Upper lobe of left lung (tissue), 6 donors: ENCODE measurements at places on chromosomes 4 and X.
A peak's percentile ranks its signal among the peaks of the same experiment; 100 is the strongest.

- no peak for DNase-seq
Observed at GRCh38 chrX:2632533-2633504, 58.3 kb upstream of the CD99 start.

- DNase-seq = no peak
Observed at GRCh38 chr4:173443121-173443520, 44.2 kb upstream of the SCRG1 start.

- no peak for DNase-seq
Observed at GRCh38 chrX:151796576-151796975, 62.0 kb downstream of the CNGA2 start.

DNA sequence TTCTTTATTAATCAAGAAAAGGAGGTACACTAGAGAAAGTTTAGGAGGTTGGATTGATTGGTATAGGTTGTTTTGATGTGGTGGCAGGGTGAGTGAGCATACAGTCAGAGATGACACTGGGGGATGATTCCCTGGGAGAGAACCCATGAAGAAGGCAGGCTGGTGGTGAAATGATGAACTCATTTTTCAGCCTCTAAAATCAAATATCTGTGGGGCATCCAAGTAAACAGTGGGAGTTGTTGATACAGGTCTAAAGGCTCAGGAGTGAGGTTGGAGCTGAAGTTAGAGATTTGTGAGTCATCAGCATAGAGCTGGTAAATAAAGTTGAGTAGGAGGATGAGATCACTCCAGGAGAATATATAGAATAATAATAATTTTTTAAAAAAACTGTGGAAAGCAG is 10.0 kb upstream of the AP1S2 start:
- DNase-seq = no peak

DNA sequence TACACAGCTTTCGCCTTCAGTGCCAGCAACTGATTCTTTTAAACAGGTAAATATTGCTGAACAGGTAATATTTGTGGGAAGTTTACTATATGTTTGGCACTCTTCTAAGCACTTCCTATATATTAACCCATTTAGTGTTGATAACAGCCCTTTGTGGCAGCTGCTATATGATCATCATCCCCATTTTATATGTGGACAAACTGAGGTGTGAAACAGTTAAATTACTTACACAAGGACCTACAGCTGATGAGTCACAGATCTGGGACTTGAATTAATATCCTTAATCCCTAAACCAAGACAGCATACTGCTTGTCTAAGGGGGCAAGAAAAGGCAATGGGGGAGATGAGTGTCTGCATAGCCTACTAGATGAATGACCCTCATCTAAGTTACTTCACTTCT is 2.9 kb downstream of the SMIM20 start:
- DNase-seq = no peak

DNA sequence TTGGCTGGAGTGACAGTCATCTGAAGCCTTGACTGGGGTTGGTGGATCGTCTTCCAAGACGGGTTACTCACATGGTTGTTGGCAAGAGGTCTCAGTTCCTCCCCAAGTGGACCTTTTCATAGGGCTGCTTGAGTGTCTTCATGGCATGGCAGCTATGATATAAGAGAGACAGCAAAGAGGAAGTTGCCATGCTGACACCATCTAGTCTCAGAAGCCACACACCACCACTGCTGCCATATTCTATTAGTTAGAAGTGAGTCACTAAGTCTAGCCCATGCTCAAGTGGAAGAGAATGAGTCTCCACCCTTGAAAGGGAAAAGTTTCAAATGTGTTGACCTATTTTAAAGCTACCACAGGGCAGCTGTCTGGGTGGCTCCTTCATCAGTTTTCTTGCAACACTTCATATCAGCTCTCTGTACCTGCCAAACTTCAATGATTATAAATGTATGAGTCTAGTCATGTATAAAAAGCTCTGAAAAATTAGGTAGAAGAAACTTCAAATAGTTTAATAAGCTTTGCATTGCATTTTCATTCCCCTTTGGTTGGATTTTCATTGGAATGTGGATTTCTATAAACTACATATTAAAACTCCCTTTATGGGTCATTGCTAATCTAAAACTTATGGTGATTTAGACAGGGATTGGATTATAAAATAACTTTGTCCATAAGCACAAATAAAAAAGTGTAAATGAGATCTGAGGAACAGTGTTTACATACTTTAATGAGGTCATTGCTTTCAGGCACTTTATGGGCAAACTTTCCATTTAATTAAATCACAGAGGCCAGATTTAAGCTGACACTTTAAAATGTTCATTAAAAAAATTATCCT is 68.0 kb upstream of the ATXN3L start:
- no peak for DNase-seq

- DNase-seq = no peak
Observed at GRCh38 chr4:137597752-137598430, 65.6 kb upstream of the PCDH18 start.

DNA sequence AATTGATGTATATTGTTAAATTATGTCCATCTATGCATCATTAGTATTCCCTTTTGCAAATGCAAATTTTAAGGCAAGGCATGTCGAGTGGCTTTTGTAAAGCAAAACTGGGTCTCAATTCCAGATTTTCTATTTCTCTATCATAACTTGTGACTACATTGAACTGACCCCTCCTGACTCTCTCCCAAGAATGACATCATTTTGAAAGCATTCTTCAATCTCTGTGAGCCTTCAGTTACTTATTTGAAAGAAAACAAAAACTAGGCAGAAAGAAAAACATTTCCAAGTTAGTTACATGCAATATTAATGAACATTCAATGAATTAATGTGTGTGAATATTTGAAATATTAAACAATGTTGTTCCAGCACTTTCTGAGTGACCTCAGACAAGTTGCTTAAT is 314.3 kb upstream of the CLNK start:
- no peak for DNase-seq

DNA sequence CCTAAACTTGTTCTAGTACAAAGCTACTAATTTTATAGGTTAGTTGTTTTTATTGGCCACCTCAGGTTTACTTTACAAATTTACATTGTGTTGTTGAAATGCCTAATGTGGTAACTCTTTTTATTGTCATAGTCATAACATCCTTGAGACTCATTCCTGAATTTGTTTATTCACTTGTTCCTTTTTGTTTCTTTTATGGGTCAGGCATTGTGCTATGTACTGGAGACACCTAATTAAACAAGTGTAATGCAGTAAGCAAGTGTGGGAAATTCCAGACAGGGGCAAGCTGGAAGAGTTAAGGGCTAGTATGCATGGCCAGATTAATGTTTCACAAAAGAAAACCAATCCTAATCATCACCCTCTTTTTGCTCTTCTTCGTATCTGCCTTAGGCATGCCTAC is 30.5 kb upstream of the TTC29 start:
- DNase-seq = no peak

DNA sequence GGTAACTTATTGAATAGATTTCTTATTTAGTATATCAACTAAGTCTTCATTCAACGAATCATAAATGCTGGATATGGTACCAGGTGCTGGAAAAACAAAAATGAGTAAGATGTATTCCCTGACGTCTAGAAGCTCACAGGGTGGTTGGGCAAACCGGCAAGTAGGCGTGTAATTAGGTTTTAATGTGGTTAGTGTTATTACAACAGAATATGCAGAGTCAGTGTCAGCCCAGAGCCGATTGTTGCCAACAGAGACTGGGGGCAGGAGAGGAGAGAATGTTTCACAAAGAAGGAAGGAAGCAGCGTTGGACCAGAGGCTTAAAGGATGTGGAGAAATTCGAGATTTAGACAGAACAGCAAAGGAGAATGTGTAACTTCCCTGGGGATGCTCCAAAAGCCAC is 111.7 kb downstream of the TENM3 start:
- no peak for DNase-seq

DNA sequence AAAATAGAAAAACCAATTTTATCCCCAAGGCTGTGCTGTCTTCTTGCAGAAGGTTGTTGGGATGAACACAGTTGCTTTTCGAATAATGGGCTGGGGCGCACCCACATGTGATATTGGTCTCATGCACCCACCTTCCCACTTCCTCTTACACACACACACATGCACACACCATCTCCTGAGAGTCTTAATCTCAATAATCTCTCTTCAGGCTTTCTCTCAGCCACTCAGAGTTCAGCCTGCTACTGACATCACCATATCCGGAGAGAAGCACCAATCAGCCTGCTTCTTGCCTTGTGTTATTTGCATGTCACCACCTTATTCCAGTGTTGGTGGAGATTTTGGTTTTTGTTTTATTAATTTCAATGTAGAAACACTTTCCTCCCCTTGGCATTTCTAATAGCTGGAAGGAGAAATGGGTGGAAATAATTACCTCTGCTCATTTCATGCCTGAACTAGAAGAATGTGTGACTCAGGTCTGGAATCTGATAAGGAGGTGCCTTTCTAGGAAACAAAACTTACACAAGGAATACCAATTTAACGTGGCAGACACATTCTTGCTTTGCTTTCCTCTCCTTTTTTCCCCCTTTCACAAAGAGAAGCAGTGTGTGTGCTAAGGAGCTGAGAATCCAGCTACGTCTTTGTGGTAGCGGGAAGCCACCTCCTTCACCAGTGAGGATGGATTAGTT is 400.2 kb downstream of the MID1IP1 start:
- DNase-seq = no peak

DNA sequence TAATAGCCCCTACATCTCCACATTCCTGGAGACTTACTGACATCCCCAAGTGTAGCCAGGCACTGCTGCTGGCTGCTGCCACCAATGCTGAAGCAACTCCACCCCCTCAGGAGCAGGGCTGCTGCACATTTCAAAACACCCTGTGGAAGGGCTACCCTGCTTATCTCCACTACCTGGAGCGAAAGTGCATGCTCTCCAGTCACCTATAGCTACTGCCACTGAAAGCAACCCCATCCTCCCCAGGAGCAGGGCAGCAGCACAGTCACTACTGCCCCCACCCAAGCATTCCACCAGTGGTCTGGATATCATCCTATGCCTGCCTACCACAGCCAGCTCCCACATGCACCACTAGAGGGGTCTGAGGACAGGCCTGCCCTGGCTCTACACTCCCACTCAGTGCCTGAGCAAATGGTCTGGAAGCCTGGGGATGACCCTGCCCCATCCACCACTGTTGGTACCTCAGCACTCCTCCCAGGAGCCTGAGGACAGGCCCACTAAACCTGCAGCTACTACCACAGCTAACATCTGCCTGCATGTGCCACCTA is 55.3 kb downstream of the MANBA start:
- no peak for DNase-seq

- no peak for DNase-seq
Observed at GRCh38 chrX:39982948-39983347, 114.8 kb downstream of the BCOR start.

DNA sequence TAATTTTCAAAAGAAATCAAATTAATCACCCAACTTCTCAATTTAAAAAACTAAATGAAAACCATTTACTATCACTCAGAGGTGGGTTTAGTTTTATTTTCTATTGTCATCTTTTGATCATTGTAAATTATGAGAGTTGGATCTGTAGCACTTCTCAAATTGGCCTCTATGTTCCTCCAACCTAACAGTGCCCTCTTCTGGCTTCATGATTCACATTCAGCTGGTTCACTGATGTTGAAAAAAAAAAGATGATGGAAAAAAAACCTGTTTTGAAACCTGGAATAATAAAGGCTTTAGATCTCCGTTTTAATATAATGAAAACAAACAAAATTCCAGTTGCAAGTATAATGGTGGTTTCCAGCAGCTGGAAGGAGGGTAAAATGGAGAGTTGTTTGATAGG is 2.4 kb upstream of the NBDY start:
- DNase-seq = no peak

DNA sequence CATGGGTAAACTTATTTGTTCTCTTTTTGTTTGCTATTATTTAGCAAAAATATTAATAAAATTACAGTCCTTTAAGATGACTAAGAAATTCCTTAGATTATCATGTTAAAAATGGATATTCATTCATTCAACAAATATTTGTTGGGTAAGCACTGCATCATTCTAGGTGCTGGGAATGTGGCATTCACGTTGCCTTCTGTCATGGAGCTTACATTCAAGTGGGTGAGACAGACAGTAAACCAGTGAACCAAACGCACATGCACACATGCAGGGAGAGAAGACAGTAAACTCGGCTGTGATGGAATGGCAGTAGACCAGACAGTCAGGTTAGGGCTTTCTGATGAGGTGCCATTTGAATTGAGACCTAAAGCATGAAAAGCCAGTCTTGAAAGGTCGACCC is 91.8 kb downstream of the STOX2 start:
- DNase-seq = no peak

DNA sequence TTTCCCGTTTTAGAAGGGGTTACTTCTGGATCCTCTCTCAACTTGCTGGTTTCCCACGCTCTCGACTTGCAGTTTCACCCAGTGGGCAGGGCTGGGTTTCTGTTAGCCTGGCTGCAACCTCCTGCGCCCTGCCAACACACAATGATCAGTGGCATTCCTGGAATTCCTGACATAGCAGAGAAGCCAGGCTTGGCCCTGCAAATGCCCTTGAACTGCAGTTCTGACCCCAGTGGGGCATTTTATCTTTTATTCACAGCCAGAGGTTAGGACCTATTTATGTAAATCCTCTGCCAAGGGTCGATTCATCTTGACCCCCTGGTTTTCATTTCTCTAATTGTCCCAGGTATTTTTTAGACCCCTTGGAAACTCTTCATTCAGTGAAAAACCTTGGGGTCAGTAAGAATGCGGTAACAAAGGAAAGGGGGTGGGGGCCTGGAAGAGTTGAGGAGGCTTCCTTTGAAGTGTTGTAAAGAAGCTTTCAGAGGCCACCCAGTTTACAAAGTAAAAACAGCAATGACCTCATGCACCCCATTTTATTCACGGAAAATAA is 217.6 kb downstream of the ZNF674 start:
- peak; percentile 33 for DNase-seq

GRCh38 chrX:31112226-31112999 is 40.6 kb upstream of the FTHL17 start:
- DNase-seq = no peak

- DNase-seq = no peak
Observed at GRCh38 chr4:147019091-147019490, 73.4 kb upstream of the TTC29 start.

- DNase-seq = no peak
Observed at GRCh38 chr4:26271703-26272102, 49.1 kb upstream of the RBPJ start.

DNA sequence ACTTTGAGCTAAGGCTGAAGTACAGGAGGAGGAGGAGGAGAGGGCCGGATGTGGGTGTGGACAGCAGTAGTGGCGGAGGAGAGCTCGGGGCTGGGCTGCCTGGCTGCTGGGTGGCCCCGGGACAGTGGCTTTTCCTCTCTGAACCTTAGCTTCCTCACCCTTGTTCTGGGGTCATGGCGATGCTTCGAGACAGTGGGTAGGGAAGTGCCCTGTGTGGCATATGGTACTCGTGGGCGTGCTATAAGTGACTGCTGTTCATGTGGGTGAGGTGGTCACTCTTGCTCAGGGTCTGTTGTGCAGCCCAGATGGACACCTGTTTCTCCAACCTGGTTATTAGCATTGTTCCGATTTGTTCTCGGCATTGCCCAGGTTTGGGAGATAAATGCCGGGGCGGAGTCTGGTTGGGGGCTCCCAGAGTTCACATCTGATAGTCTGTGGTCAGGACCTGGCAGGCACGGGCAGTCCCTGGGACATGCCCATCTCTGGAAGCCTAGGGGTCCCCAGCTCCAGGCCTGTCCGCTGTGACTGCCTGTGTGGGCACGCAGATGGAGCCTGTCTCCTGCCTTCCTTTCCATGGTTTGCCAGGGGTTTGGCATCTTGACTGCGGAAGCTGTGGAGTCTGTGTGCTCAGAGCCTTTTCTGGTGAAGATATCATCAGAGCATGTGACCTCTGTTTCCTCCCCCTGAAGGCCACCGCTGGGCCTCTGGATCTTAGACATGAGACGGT is 4.9 kb upstream of the CPZ start:
- DNase-seq = no peak

- DNase-seq = no peak
Observed at GRCh38 chrX:19785647-19786046, 101.8 kb downstream of the SH3KBP1 start.
